Neural crest cell (in vitro differentiated cells): ENCODE measurements at places on chromosomes 4 and X.

GRCh38 chr4:1609901-1610790 lies 74.0 kb downstream of the FAM53A start:
- no peak for DNase-seq

DNA sequence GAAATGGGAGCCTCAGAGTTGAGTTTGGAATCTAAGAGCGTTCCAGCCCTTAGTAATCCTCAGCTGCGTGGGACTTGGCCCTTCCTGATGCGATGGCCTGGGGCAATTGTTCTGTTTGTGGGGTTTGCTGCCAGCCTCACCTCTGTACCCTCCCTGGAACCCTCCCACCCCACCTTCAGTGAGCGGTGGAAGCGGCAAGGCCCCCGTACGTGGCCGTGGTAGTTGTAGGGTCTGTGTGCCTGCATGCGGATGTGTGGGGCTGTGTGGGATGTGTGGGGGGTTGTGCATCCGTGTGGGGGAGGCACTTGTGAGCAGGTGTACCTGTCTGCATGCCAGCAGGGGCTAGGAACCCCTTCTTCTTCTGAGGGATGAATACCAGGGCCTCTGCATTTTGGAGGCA lies 65.4 kb upstream of the ADRA2C start:
- DNase-seq = no peak

- peak; percentile 59 for DNase-seq
These were observed at the start of gene DNAJB14 for GRCh38 chr4:99946356-99947189. Gene DNAJB14 (minus strand): TSS chr4:99946618. CDS start chr4:99946571, 47 bp downstream.

GRCh38 chrX:108795240-108795639 lies 58.9 kb upstream of the IRS4 start:
- DNase-seq = no peak

GRCh38 chr4:159150821-159151390 lies 48.0 kb downstream of the RAPGEF2 start:
- no peak for DNase-seq

- no peak for DNase-seq
These were observed 5.3 kb downstream of the APOO start for GRCh38 chrX:23902419-23902818.

GRCh38 chrX:11244636-11245035 lies 48.6 kb upstream of the AMELX start:
- no peak for DNase-seq

DNA sequence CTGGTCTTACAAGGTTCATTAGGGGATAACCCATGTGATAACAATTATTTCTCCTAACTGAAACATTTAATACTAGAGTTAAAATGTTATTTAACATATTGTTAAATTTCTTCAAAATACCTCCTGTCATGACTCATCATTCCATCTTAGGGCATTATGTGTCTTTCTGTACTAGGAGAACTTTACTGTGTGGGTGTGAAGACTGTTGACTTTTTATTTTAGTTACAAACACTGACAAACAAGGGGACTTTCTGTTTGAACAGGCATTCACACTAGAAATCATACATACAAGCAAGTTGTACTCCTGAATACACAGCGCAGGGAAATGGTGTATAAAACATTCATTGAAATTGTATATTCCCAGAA lies 175.9 kb downstream of the FBXW7 start:
- DNase-seq = no peak

GRCh38 chrX:70434352-70434866 lies 10.2 kb upstream of the DLG3 start:
- DNase-seq = peak; percentile 60

DNA sequence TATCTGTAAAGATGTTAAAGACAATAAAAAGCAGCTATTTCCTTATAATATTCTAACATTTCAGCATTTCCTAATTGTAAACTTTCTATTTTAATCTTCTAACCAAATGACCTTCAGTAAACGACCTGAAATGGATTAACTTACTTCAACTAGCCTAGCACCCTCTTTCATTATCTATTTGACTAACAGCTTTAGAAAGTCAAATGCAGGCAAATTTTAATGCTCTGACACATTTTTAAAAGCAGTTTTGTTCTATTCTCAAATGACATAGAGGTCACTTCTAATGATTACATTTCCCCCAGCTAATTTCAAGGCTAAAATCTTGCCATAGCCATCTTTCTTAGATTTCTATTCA lies 41.9 kb downstream of the SLC7A11 start:
- DNase-seq = no peak

DNA sequence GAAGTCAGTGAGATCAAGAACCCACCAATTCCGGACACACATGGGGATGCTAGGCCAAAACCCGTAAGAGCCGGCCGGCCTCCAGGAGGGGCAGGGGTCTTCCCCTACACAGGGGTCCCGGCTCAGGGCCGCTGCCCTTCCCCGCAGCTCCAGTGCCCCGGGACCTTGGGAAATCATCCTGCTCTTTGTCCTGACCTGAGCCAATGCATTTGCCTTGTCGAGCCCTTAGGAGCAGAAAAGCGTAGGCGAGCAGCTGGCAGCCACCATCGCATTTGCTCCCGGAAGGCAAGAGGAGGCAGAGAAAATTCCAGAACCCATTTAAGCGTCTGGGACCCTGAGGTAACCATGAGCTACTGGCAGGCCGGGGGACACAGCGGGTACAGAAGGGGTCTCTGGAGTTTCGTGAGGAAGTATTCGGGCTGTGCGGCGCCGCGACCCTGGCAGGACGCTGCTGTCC lies 7.4 kb upstream of the TNIP2 start:
- DNase-seq = no peak

DNA sequence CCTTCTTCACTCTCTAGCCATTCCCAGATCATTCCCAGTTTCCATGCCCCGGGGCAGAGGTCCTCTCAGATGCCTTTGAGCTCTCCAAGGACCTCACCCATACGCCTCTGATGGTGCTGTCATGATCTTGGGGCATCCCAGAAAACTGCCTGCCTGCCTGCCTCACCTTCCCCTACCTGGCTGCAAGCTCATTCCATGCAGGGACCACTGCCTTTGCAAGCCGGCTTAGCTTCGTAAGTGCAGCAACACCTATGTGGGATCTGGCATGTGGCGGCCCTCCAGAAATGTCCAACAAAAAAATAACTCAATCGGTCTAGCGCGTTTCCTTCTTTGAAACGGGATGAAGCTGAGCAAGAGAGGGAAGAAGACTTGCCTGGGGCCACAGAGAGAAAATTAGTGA lies 53.0 kb downstream of the C4orf50 start:
- no peak for DNase-seq

GRCh38 chrX:43975796-43976195 lies 2.6 kb upstream of the NDP start:
- no peak for DNase-seq

- DNase-seq = peak; percentile 21
These were observed 38.2 kb upstream of the OCIAD2 start for GRCh38 chr4:48944756-48945241.

- no peak for DNase-seq
These were observed 137.3 kb downstream of the MGST2 start for GRCh38 chr4:139802931-139803330.
